ENCODE measurements at places on chromosomes 5 and 9.

GRCh38 chr5:36305571-36306326 lies 4.0 kb upstream of the RANBP3L start:
- peak; percentile 20 for DNase-seq

DNA sequence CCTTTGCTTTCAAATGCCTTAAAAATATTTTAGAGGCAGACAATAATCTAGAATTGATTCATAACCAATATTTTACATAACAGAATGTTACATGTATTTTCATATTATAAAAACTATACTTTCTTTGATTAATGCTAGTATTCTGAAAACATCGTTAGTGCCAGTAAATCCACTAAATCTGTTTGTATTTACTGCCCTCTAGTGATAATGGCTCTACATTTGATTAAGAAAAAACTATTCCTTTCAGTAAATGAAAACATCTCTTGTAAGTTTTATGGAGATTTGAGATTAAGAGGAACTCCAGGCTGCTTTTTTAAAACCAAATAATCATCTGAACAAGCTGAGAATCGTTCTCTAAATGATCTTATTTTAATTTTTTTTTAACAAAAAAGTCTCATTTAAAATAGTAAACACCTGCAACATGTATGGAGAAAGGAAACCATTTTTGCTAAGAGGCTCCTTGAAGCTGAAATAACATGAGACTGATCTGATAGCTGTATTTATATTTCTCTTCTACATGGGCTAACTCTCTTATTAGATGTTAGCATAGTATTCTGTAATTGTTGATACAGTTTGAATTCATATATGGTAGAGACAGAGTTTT lies 424.7 kb downstream of the RAB3C start:
- no peak for DNase-seq

DNA sequence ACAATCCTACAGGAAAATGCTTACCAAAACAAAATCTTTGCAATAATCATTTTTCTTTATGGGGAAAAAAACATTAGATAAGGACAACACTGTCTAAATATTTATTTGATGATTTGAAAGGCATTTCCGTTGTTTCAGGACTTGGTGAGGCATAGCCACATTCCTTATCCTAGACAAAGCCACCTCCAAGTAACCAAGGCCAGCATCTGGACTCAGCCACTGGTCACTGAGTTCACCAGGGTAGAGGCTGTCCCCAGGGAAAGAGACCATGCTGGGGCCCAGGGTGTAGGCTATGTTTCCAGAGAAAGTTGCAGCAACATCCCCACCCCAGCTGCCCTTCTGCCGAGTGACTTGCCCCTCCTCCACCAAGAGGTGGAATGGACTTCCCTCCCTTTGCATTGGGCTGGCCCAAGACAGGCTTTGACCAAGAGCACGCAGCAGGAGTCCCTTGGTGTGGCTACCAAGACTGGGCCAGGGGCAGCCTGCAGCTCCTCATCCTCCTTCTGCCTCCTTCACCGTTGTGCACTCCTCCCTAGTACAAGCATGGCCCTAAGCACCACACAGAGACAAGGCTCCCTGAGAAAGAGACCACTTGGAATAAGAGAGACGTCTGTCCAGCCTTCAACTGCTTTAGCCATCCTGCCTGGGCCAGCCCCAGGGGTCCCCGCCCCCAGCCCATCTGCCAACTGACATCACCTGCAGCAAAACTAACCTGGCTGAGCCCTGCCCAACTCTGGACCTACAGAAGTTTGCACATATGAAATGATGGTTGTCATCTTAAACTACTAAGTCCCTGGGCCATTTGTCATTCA lies 68.1 kb upstream of the SPIN1 start:
- DNase-seq: no peak

- no peak for DNase-seq
Measured at GRCh38 chr5:135289651-135290050, 109.4 kb downstream of the MACROH2A1 start.

DNA sequence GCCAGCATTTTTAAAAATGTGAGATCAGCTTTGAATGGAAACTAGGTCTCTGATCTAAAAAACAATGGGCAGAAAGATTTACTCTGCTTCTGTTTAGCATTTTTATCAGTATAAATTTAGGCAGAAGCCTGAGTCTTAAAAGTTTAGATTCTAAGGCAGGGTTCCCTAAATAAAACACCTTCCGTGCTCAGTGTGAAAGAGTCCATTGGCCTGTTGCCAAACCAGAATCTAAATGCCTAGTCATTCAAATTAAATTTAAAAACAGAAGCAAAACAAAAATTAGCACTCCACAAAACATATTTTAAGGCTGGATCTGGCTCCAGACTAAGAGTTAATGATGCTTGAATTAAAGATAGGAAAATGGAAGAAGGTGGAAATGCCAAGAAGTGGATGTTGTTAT lies 4.5 kb downstream of the TYRP1 start:
- DNase-seq: no peak

DNA sequence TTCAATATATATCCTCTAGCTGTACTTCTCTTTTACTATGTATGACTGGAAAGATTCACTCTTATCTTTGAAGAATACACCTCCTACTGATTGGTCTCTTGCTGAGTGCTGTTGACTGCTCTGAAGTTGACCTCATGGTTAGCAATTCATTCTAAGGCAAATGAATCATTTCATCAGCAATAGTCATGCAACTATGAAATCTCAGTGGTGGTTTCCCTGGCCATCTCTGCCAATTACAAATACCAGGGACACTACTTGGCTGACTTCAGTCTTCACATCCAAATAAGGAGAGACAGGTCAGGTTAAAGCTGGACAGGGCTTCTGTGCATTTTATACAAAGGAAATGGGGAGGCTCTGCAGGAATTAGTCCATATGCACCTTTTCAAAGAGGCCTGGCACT lies 333.5 kb upstream of the ACTBL2 start:
- DNase-seq: no peak

- no peak for DNase-seq
Measured at GRCh38 chr9:119398350-119398749, 29.1 kb upstream of the BRINP1 start.

- DNase-seq: no peak
Measured at GRCh38 chr5:68316469-68316868, 100.9 kb downstream of the PIK3R1 start.
